ENCODE measurements at places on chromosomes 7 and 10. TPM values are rescaled to one million over a fixed set of nuclear protein-coding genes. Genes with fewer than 3 reads are reported as not detected.

Gene PDE6C
- not detected for total RNA-seq

Gene GPNMB
- 0.72 TPM for total RNA-seq

Gene SFTPA1
- not detected for total RNA-seq

Gene TUBAL3
- total RNA-seq: not detected

Gene LRRC61
- total RNA-seq: 27.3 TPM

Gene TECTB
- not detected for total RNA-seq

Gene AASS
- 1.4 TPM for total RNA-seq

Gene HTR7
- total RNA-seq: not detected

Gene CYP3A5
- total RNA-seq: 0.08 TPM

Gene PNLIPRP2
- total RNA-seq: not detected

Gene KEL
- 0.10 TPM for total RNA-seq

Gene ZNF239
- 1.5 TPM for total RNA-seq

Gene ELAPOR2
- 2.7 TPM for total RNA-seq

Gene FRMPD2
- not detected for total RNA-seq

Gene PALD1
- 0.46 TPM for total RNA-seq

Gene CRHR2
- total RNA-seq: not detected

Gene IGF2BP3
- total RNA-seq: 0.04 TPM

Gene WNT16
- total RNA-seq: not detected

Gene GOLGA7B
- 0.40 TPM for total RNA-seq

Gene CDC14C
- total RNA-seq: not detected

Gene NPFFR1
- total RNA-seq: not detected

Gene MINDY4
- total RNA-seq: 2.6 TPM

Gene DYNC1I1
- not detected for total RNA-seq

Gene RPEL1
- total RNA-seq: 0.08 TPM

Gene KCNMA1
- total RNA-seq: not detected

Gene CYP2C19
- not detected for total RNA-seq

Gene GPR15LG
- total RNA-seq: not detected

Gene LIPF
- not detected for total RNA-seq

Gene FBH1
- total RNA-seq: 52.2 TPM

Gene ELN
- 0.06 TPM for total RNA-seq

Gene COL17A1
- not detected for total RNA-seq

Gene EBF3
- total RNA-seq: not detected

Gene CACNB2
- not detected for total RNA-seq

Gene SFXN4
- total RNA-seq: 57.0 TPM

Gene ZWINT
- 116 TPM for total RNA-seq

Gene TMEM270
- not detected for total RNA-seq

Gene SP4
- 20.8 TPM for total RNA-seq

Gene SAMD9
- 7.9 TPM for total RNA-seq

Gene MRPS17
- total RNA-seq: 37.8 TPM

Gene LLCFC1
- not detected for total RNA-seq

Gene DYDC2
- not detected for total RNA-seq

Gene GJD4
- total RNA-seq: not detected

Gene MALSU1
- 105 TPM for total RNA-seq

Gene ITIH2
- not detected for total RNA-seq

Gene ACHE
- 0.23 TPM for total RNA-seq

Gene TAC1
- 0.82 TPM for total RNA-seq

Gene CXCL12
- total RNA-seq: not detected

Gene ARHGEF5
- total RNA-seq: 9.9 TPM

Gene FXYD4
- not detected for total RNA-seq

Gene CYP2W1
- not detected for total RNA-seq

Gene ZNF804B
- total RNA-seq: not detected

Gene PI4K2A
- 14.6 TPM for total RNA-seq

Gene MRLN
- not detected for total RNA-seq

Gene TEX36
- not detected for total RNA-seq

Data from activated CD8-positive, alpha-beta memory T cell treated with anti-CD3 and anti-CD28 coated beads for 36 hours (primary cell).